MM.1S (cell line): ENCODE measurements at places on chromosomes 6 and 20.

DNA sequence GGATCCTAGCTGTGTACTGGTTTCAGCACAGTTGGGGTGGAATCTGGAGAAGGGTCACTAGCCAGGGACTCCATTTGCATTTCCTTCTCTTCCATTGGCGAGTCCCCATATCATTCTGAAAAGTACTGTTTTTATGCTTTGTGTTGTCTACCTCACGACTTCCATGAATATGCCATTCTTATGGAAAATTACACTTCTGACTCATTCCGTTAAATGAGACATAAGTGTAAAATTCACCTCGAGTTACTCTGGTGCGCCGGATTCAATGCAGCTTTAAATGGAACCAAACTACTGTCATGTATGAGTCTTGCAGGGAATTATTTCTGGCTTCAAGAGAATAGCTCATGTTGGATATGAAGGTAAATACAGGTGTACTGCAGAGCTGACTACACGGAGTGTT is 99.2 kb downstream of the PDE7B start:
- DNase-seq, result no peak

DNA sequence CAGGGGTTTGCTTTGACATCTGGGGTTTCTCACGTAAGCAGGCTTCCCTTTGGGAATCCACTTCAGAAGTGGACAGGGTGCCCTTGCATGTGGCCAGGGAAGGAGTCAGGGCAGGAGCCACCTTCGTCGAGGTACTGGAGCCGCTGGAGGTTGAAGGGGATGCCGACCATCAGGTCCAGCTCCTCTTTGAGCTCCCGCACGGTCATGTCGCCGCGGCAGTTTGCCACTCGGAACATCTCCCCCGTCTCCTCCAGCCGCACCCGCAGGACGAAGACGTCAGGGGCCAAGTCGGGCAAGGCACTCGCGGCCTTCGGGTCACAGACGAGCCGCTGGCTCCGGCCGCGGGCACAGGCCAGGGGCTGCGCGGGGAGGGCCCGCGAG is 360 bp downstream of the ANKRD60 start:
- DNase-seq, result no peak

- DNase-seq, result no peak
Observed at GRCh38 chr6:2028457-2029038, 216.9 kb downstream of the GMDS start.

DNA sequence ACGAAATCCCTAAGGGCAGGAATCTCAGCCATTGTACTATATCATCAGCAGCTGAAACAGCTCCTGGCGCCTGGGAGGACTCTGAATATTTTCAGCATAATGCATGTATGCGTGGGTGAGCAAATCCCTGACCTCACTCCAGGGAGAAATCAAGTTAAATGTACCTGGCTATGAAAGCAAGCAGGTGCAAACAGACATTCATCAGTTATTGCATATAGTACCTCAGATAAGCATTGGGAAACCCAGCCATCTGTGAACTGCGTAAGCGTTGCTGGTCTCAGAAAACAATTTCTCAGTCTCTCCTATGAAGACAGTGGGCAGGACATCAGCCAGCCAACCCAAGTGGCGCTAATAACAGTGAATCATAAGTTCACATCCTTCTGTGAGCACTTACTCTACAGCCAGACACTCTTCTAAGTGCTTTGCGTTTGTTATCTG is 622.6 kb downstream of the EPM2A start:
- no peak for DNase-seq

GRCh38 chr6:130525408-130525807 is 159.6 kb downstream of the TMEM200A start:
- DNase-seq, result peak; percentile 82

DNA sequence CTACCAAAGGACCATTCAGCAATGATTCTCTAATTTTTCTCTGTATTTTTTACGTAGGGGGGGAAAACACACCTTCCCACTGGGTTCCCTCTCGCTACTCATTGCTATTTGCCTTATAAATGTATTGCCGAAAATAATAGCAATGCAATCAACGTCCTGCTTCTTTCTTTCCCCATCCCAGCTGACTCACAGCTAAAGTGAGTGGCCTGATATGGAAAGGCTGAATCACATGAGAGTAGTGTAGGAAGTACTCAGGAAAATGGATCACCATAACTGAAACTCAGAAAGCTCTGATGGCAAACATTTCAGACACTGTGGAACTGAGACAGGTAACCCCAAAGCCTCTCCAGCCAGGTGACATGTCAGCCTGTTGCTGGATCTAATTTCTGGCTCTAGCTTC is 49.3 kb upstream of the SRPK1 start:
- no peak for DNase-seq
